ENCODE measurements at places on chromosomes 7 and 10.

DNA sequence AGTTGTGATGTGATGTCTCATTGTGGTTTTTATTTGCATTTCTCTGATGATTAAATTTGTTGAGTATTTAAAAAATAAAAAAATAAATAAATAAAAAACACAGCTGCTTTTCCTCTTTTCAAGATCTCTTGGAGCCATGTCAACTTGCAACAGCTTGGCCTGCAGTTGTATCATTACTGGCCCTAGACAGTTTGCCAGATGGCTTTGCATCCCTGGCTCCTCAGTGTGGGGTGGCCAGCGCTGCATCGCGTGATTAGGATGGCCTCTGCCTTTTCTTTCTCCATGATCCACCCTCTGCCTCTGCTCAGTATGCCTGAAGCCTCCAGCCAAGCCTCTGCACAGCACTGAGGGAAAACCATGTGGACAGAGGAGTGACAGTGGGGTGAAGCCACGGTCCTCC, 96.8 kb downstream of the PPP1R3C start:
- peak; percentile 85 for DNase-seq

DNA sequence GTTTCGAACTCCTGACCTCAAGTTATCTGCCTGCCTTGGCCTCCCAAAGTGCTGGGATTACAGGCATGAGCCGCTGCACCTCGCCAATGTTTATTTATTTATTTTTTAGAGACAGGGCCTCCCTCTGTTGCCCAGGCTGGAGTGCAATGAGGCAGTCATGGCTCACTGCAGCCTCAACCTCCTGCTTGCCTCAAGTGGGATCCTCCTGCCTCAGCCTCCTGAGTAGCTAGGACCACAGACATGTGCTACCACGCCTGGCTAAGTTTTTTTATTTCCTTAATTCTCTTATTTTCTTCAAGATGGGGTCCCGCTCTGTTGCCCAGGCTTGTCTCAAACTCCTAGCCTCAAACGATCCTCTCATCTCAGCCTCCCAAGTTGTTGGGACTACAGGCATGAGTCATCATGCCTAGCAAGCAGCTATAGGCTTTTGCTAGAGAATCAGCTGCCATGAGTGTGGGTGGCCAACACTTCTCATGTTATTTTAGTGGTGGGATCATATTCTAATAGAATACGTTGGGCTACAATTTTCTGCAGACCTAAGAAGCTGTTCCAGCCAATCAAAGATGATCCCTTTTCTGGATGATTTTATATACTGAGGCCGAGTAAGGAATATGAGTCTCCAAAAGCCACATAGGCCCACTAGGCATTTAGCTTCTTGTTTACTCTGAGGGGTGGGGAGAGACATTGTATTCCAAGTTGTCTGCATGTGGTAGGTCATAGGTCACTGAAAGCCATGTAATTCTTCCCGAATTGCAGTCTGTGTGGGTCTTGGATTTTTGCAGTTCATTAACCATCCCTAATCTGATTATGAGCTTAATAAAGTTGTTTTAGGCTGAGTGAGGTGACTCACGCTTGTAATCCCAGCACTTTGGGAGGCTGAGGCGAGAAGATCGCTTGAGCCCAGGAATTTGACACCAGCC, 7.6 kb upstream of the TMEM248 start:
- no peak for DNase-seq

DNA sequence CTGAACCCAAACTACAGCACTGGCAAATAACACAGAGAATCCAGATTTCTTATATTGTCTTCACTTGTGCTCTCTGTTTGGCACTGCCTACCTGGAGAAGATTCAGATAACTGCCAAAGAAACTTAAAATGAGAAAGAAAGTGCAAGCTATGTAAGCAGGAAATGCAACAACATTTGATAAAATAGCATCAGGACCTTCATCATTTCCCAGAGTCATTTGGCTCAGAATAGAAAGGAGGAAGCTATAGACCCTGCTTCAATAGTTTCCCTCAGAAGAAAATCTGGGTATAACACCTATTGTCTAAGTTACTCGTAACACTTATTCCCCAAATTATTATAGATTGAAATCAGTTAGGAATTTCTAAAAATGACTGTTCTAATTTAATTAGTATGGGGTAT, 56.2 kb downstream of the CC2D2B start:
- DNase-seq, result no peak

- no peak for DNase-seq
Observed at GRCh38 chr7:121107923-121108498, 119.5 kb downstream of the CPED1 start.

DNA sequence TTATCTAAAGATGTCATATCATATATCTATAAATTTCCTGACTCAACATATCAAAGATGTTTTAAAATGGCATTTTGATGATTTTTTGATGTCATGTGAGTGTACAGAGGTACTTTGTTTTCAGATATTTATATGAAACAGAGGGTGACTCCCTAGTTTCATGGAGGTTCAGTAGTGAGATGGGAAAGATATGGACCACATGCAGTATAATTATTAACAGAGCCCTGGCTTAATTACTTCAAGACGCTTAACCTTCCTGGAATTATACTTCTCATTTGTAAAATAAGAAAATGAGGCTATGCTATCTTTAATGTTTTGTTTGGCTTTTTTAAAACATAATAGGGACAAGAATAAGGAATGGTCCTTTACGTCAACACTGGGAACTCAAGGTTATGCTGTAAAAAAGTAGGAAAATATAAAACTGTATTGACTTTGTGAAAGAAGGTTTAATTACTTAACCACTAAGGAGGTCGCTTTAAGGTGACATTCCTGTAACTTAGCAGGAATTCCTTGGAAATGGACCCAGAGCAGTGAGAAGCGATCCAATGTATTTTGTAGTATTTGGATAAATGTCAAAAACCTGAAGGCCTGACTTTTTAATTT, 821.0 kb upstream of the IGFBP3 start:
- no peak for DNase-seq

GRCh38 chr10:104274762-104275721, 6.1 kb downstream of the GSTO2 start:
- peak; percentile 83 for DNase-seq

GRCh38 chr10:69766161-69766910, 35.4 kb upstream of the COL13A1 start:
- peak; percentile 41 for DNase-seq

Measured in posterior vena cava (tissue), 2 donors.